ENCODE measurements at places on chromosomes 2 and 18. TPM values are rescaled to one million over a fixed set of nuclear protein-coding genes. Genes with fewer than 3 reads are reported as not detected.

The INHBB gene
- total RNA-seq: 11.8 TPM

The MARCO gene
- 5.9 TPM for total RNA-seq

DNA sequence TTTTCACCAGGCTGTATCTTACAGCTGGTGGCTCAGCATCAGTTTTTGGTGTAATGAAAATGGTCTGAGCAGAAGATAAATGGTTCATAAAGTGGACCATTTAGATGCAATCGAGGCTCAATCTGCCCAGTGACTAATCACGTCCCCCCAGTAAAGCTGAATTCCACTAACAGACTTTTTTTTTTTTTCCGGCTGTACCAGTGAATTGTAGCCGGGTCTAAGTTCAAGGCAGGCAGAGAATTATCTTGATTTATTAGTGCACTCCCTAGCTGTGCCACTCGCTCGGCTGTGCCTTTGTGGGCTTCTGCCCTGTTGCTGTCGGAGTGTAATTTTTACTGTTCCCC is 215.1 kb upstream of the POU3F3 start:
- DNase-seq: no peak

DNA sequence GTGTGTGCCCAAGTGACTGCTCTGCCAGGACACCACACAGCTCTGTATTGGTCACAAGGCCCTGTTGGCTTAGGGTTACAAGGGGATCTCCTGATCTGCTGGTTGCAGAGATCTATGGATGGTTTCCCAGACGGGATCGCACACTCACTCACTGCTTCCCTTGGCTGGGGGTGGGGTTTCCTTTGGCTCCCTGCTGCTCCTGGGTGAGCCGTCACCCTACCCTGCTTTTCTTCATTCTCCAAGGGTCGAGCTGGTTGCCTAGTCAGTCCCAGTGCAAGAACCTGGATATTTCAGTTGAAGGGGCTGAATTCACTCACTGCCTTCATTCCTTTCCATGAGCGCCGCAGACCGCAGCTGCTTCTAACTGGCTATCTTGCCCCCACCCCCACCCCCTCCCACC is 56.3 kb downstream of the GTF3C3 start:
- DNase-seq: no peak

GRCh38 chr2:170155022-170155722 is 22.8 kb upstream of the MYO3B start:
- DNase-seq: no peak

GRCh38 chr2:201228271-201228911 is 31.9 kb upstream of the CASP8 start:
- DNase-seq: no peak
